ENCODE measurements at places on chromosomes 1 and 21. TPM values are rescaled to one million over a fixed set of nuclear protein-coding genes. Genes with fewer than 3 reads are reported as not detected.

ZBED6 gene
- total RNA-seq: 20.3 TPM

CD1D gene
- 1.0 TPM for total RNA-seq

GRCh38 chr1:207851696-207852095 lies 59.2 kb downstream of the CD34 start:
- no peak for DNase-seq

EDARADD gene
- 0.11 TPM for total RNA-seq

- DNase-seq: no peak
These were observed 103.7 kb downstream of the AK5 start for GRCh38 chr1:77385551-77385950.

DNA sequence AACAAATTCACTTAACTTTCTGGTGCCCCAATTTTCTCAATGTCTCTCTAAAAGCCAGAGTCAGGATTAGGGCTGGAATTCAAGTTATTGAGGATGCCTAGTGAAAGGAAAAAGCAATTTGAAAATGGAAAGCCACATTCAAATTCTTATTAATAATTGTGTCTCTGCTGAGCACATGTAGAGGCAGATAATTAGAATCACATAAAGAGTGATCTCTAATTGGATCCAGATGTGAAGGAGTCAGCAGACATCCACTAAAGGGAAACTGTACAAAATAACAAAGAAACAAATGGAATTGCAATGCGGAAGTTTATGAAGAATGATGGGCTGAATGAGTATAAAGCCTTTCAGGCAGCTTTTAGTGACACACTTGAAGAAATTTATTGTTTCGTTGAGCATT lies 482.6 kb downstream of the TTLL7 start:
- no peak for DNase-seq

GRCh38 chr1:222202831-222203230 lies 345.1 kb downstream of the HHIPL2 start:
- no peak for DNase-seq

GRCh38 chr1:186829686-186830587 lies 1.2 kb downstream of the PLA2G4A start:
- DNase-seq: no peak

GRCh38 chr1:231240883-231241735 lies at the start of gene GNPAT:
TSS of gene GNPAT (plus strand) at chr1:231241212. CDS start at chr1:231241379, 167 bp downstream.
- peak; percentile 98 for DNase-seq

DNA sequence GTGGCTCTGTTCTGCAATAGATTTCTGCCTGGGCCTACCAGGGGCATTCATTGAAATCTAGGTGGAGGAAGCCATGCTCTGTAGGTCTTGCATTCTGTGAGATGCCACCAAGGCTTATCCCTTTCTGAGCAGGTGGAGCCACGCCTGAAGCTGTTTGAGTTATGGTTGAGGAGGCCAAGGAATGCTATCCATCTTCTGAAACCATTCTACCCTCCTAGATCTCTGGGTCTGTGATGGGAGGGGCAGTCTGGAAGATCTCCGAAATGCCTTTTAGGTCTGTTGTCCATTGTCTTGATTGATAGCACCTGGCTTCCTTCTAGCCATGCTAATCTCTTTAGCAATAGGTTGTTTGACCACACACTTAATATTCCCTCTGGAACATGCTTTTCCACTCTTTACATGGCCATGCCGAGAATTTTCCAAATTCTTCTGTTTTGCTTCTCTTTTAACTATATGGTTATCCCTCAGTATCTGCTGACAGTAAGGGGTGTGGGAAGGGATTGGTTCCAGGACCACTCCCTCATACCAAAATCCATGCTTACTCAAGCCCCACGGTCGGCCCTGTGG lies 45.2 kb downstream of the AK4 start:
- no peak for DNase-seq

PADI1 gene
- total RNA-seq: not detected

NSL1 gene
- total RNA-seq: 42.4 TPM

DNA sequence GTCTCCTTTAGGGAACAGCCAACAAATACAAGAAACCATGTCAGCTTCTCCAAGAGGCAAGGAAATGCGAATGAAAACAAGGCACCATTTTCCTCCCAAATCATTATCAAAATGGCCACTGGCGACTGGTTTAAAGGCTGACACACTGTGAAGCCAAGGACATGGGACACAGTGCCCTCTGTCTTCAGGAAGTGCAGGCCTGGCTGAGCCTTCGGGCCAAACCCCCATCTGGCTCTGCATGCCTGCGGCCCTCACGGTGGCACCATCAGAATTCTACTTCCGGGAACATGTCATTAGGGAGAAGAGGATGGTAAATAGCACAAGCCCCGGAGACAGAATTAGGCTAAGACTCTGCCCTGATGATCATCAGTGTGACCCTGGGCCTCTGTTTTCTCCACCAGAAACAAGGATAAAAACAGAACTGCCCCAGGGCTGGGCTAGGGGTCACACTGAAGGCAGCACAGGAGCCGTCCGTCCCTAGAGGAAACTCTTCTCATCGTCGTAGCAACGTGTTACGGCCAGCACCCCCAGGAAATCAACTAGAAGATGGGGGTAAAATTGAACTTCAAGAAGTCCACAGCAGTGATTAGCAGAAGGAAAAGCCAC lies 103.5 kb downstream of the NPHP4 start:
- no peak for DNase-seq

DNA sequence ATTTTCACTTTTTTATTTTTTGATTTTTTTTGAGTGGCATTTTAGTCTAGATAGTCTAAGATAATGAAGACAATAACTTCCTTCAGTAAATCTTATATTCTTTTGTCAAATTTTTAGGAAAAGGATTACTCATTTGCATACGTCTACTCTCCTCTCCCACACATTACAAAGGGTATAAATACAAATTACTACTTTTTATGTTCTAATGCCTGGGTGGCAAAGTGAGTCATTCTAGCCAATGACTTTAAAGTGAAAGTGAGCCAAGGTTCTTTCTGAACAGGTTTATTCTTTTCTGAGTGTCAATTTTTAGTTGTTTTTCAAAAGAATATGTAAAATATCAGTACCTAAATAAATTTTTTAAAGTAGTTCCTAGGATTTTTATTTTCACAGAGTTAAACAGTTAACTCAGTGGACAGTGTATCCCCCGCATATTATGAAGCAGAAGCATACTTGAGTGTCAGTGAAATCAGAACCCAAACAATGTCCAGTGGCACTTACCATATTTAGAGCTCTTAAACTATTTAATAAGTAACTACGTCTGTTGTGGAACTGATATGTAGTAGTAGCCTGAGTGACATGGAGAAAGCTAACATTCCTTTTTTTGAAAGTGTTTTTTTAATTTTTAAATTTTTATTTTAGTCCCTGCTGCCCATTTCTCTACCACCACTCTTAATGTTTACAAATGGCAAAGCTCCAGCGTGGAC lies 141.7 kb downstream of the PHTF1 start:
- no peak for DNase-seq

HOOK1 gene
- 5.3 TPM for total RNA-seq

B4GALT2 gene
- total RNA-seq: 20.2 TPM

DNA sequence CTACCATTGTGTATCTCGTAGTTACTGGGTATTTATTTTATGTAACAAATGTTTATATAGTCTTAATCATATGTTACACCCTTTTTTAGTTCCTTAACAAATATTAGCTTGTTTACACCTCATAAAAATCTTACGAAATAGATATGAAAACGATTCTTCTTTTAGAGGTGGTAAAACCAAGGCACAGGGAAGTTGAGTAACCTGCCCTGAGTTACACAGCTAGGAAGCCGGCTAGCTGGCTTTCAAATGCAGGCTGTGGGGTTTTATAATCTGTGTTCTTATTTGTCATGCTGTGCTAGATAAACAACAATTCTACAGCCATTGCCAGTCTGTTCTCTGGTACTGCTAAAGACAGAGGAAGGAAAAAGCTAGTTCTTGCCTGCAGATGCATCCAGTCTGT lies 109.6 kb downstream of the NOS1AP start:
- DNase-seq: no peak

DNA sequence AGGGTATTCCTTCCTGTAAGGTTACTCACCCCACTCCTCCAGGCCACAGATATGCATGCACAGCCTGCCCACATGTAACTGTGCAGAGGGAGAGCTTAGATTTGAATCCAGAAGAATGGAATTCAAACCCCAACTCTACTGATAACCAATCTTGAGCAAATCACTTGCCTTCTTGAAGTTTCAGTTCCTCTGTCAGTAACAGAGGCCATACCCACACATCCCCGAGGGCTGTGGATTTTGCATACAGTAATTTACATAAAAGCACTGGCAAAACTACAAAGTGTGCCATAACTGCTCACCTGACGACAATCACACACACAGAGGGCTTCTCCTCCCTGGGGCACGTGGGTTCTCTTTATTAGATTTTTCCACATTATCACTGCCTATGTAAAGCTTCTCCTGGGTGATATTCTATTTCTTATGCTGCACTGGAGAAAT lies 18.6 kb downstream of the CD247 start:
- DNase-seq: no peak

DNA sequence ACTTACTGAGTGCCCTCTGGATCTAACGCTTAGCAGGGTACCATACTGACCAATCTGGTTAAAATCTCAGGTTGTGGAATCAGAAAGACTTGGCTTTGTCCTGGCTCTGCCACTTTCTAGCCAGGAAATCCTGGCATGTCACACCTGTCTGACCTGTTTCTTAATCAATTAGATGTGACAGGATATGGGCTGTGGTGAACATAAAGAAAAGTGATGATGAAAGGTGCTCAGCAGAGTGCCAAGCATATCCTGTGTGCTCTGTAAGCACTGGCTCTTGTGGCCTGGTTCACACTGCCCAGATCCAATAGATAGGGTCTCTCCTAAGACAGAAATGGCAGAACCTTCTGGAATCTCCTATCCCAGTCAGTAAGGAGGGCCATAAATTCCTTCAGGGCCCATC lies 53.9 kb downstream of the PHC2 start:
- DNase-seq: no peak

GRCh38 chr1:111139324-111139955 lies 453 bp downstream of the DRAM2 start:
- no peak for DNase-seq

DNA sequence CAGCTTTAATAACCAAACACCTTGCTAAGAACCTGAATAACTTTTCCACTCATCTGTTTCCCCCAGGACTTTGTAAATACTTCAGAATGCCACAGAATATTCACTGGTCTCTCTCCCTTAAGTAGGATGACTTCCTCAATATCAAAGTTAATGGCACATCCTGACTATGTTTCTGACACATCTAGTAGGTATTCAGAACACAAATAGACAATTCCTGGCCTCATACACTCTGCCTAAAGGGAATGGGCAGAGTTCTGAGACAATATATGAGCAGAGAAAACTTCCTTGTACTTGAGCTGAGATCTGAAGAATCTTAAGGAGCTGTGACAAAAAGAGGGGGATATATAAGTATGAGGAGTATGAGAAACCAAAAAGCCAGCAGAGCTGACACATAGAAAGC lies 34.8 kb downstream of the ANKRD13C start:
- DNase-seq: no peak

INSRR gene
- total RNA-seq: 0.22 TPM

FAAH gene
- total RNA-seq: 36.9 TPM

DNA sequence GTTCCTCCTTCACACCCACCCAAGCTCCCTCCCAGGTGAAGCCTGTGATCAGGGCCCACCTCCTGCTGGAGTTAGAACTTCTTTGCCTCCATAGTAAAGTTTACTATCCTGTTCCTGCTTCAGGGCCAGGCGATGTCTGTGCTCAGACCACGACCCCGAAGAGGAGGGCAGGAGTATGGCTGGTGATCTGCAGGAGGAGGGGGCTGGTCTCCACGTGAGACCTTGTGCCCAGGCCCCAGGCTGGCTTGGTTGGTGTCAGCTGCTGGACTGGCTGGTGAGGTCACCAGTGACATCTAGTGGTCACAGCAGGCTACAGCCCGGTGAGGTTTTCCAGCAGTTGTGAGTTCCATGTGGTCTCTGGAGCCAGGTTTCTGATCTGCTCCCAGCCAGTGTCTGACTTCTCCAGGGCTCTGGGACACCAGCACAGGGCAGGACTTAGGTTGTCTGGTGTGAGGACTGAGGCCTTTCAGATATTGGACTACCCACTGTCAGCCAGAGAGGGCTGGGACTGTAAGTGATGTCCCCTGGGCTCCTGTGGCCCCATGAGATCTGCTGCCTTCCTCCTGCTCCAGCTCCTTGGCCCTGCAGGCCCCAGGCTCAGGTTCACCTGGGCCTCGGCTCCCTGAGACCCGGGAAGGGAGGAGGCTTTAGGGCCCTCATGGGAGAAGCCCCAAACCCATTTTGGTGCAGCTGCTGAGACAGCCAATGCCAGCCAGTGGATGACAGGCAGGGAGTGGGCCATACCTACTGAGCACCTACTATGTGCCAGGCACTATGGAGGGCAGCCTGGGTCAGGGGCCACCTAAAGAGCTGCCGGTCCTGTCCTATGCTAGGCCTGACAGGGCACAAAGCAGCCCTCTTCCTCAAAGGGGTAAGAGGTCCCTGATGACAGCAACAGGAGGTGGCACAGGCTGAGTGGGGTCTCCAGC lies 6.0 kb upstream of the UBL4B start:
- DNase-seq: no peak

- DNase-seq: peak; percentile 56
These were observed 554 bp upstream of the SLC39A1 start for GRCh38 chr1:153963850-153964331.

GRCh38 chr1:178038372-178038771 lies 55.5 kb upstream of the RASAL2 start:
- no peak for DNase-seq

DNA sequence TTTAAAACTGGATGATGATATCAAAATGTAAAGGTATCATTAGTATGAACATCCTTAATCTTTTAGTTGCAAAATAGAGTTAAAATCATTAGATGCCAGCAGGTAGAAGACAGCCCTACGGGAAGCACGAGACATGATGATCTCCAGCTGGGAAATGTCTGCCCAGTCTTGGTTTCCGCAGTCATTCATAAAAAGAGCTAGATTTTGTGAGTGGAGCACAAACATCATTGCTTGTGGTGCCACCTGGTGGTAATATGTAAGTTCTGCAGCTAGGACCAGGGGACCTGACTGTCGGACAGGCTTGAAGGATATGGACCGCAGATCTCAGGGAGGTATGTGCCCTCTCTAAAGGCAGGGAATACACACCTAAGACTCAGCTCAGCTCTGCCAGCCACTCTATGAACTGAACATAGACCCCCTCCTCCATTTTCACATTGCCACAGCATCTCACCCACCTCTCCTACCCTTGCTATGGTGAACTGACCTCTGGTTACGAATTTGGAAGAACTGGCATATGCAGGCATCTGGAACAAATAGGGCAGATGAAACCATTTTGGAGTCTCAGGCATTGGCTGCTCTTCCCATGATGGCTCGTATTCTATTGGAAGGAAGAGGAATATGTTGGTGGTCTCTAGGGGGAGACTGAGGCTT lies 9.2 kb downstream of the FCMR start:
- peak; percentile 73 for DNase-seq

GRCh38 chr1:156641761-156642264 lies at the start of gene BCAN:
TSS of gene BCAN (plus strand) at chr1:156642117. CDS start at chr1:156646055, 3,938 bp downstream.
- peak; percentile 81 for DNase-seq

DNA sequence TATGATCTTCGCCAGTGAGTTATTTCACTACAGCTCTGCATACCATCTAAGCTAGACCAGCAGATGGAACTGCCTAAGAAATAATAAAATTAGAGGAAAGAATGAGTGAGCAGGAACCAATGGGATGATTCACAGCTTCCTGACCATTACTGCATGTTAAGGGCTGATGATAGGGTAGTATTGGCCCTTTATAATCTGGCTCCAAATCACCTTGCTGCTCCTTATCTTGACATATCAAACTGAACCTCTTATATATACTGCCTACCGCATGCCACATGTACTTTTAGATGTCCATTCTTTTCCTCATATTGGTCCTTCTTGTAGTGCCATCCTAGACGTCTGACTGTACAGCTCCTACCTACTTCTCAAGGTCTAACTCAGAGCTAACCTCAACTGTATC lies 524.4 kb downstream of the DPYD start:
- DNase-seq: no peak

Data from upper lobe of left lung (tissue), 6 donors.